Stimulated activated CD8-positive, alpha-beta memory T cell treated with anti-CD3 and anti-CD28 coated beads, Interleukin-15, amount 100 ng/mL, for 4 hours (primary cell): ENCODE measurements at places on chromosomes 13 and 19.

DNA sequence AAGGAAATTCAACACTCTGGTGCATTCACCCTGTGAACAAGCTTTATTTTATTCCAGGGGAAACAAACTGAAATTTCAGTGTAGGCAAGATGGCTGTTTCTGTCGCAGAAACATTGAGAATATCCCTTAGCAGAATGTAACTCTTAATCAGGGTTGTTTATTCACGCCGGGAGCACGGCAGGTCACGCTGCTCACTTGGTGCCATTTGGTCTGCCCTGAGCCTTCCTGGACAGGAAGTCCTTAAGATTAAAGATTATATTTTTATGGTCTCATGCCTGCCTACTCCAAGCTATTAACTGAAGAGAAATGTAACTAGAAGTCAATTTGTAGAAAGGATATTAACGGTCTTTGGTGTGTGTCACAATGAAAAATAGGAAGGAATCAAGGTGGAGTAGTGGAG lies 185.3 kb upstream of the ARGLU1 start:
- DNase-seq: no peak

GRCh38 chr19:43592800-43593350 lies 3.1 kb downstream of the IRGQ start:
- no peak for DNase-seq

GRCh38 chr19:49019242-49019932 lies 2.5 kb upstream of the LHB start:
- DNase-seq: peak; percentile 33

GRCh38 chr19:15684828-15685227 lies 11.9 kb downstream of the CYP4F12 start:
- DNase-seq: no peak

DNA sequence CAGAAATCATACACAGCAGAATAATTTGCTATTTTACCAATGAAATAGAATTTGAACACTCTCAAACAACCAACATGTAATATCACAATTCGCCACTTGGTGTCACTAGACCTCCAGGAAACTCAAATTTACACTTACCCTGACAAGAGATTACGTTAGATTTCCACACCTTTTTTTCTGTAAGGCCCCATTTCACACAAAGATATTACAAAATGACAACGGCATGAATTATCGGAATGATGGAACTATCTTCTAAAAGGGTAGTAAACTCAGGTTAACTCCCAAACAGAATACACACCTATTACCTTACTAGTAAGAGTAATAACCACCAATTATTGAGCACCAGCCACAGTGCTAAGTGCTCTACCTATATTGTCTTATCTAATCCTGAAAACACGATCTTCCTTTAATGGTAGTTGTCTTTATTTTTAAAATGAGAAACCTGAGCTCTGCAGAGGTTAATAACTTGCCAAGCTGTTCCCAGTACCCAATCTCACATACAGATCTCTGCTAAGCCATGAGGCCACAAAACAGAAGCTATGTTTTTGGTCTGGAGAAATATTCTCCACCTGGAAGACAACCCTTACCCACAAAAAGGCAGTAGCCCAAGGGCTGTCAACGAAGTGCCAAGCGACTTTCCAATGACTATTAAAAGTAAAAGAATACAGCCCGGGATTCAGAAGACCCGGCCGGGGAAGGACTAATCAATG lies 152.4 kb downstream of the DCLK1 start:
- no peak for DNase-seq

DNA sequence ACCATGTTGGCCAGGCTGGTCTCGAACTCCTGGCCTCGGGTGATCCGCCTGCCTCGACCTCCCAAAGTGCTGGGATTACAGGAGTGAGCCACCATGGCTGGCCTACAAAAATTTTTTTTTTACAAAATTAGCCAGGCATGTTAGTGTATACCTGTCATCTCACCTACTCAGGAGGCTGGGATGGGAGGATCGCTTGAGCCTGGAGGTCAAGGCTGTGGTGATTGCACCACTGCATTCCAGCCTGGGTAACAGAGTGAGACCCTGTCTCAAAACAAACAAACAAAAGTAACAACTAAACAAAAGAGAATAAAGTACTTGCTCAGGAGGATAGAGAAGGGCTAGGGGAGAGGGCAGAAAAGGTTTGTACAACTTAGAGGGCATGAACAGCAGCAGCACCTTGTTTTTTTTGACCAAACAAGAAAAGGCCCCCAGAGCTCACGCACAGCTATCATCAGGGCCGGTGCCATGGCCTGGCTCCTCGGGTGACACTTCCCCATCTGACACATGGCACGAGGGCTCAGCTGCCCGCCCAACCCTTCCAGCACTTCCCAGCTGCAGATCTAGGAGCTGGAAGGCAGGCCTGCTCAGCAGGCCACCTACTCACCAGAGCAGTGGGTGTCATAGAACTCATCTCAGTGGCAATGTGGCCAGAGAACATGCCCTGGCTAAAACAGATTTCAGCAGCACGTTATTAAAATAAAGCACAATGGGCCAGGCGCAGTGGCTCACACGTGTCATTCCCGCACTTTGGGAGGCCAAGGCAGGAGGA lies 8.6 kb upstream of the SLC7A9 start:
- no peak for DNase-seq

DNA sequence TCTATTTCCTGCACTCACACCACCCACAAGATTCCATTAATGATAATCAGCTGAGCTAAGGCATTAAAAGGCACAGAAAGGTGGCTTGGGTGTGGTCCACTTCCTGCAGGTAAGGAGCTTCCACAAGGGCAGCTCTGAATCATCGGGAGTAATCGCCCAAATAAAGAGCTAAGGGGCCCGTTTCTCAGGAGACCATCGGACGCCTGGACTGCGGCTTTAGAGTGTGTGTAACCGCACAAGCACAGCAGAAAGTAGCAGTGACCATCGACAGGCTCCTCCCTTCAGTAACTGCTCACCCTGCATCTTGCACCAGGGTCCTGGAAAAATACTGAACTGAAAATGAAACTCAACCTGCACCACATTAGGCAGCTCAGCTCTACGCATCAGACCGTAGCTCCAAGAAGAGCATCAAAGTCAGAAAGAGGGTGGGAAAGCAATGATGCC lies 6.0 kb downstream of the STK24 start:
- no peak for DNase-seq

DNA sequence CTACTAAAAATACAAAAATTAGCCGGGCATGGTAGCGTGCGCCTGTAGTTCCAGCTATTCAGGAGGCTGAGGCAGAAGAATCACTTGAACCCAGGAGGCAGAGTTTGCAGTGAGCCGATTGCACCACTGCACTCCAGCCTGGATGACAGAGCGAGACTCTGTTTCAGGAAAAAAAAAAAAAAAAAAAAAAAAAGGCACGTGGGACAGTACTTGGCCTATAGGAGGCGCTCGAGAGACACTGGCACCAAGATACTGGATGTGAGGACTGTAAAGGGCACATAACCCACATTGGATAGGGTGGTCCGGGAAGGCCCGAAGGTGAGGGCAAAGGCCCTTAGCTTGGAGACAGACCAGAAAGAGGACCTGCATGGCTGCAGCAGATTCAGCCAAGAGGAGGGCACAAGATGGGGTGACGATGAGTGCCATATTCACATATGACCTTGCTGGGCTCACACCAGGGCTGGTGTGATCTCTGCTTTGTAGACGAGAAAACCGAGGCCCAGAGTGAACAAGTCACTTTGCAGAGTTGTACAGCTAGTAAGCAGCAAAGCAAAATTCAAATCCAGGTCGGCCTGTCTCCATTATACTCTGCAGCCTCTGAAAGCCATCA lies 89.4 kb downstream of the DPF1 start:
- no peak for DNase-seq

- no peak for DNase-seq
Observed at GRCh38 chr13:34165158-34165557, 347.2 kb downstream of the RFC3 start.

- no peak for DNase-seq
Observed at GRCh38 chr13:83220241-83220640, 662.0 kb downstream of the SLITRK1 start.

DNA sequence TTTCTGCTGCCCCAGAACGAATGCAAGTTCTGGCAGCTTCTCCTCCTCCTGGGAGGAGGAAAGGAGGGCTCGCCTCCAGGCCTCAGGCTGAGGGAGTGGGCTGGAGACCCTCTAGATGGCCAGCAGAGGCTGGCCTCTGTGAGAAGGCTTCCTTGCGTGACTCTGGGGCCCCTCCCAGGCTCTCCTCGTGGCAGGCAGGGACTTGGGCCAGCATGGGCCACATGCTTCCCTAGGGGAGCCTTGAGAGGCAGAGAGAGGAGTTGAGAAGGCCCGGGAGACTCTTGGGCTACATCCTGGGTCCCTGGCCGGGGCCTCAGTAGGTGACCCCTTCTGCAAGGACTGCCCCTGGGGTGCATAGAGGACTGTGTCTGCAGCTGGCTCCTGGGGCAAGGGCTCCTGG lies 25.9 kb downstream of the LYL1 start:
- no peak for DNase-seq

GRCh38 chr13:99996381-99996973 lies 14.9 kb downstream of the ZIC2 start:
- DNase-seq: no peak
